ENCODE measurements at places on chromosomes 2 and 18. TPM values are rescaled to one million over a fixed set of nuclear protein-coding genes. Genes with fewer than 3 reads are reported as not detected.

GRCh38 chr2:18484625-18485024 lies 75.8 kb downstream of the RDH14 start:
- DNase-seq = no peak

DNA sequence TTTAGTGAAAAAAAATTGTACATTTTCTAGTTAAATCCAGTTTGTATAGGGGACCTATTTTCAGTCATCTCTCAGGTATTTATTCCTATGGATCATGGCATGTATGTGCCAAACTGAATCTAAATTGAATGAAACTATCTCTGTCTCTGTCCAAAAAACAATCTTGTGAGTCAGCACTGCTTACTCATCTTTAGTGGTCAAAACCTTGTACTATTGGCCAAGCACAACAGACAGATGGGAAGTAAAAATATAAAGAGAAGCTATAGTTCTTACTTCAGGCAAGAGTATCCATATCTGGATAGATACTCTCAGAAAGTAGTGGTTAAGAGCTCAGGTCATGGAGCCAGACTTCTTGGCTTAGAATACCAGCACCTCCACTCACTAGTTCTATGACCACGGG lies 76.0 kb upstream of the KLHL14 start:
- DNase-seq = no peak

Gene CCBE1
- not detected for total RNA-seq

Gene DYNAP
- total RNA-seq = not detected

Gene KCNIP3
- not detected for total RNA-seq

Measured in activated CD4-positive, alpha-beta T cell treated with anti-CD3 and anti-CD28 coated beads, Interleukin-2, amount 10 ng/mL, durations not matched to agents 7 days and 5 days (primary cell).